ENCODE measurements at places on chromosomes 11 and 22.

DNA sequence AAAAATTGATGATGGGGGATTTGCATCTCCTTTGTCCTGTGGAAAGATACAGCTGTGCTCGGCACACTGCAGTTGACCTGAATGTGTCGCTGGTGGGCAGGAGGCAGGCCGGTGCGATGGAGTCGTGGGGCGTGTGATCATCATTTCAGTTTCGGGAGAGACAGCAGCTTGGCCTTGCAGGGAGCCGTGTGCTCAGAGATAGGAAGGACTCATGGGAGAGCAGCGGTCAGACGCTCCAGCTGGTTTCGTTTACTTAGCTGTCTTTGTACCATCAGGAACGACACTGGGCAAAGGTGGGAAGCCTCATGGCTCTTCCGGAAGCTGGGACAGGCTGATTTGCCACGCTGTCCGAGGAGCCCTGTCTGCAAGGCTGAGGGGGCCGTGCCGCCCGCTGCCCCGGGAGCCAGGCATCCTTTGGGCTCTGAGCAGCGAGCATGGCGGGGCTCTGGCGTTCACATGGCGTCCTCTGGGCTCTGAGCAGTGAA lies 32.7 kb downstream of the GRAMD4 start:
- DNase-seq: no peak

- no peak for DNase-seq
These were observed 321.1 kb downstream of the MN1 start for GRCh38 chr22:27480487-27480886.

GRCh38 chr22:20537983-20538382 lies 30.6 kb downstream of the MED15 start:
- DNase-seq: no peak

DNA sequence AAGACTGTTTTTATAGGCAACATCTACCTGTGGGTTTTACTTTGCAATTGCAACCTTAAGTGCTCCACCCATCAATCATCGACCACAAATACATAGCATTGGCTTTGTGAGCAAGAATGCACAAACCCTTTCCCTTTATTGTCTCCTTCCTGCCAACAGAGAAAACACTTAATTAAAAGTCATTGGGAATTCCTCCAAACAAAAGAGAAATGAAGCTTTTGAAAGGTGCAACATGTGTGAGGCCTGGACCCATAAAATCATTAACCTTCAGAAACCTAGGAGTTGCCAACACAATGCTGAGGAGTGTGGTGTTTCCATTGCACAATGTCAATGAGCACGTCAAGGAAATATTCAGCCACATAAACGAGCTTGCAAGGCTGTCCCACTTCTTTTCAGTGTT lies 223.2 kb downstream of the BLID start:
- DNase-seq: no peak

- DNase-seq: peak; percentile 71
These were observed 774 bp upstream of the E2F8 start for GRCh38 chr11:19241260-19242178.

- DNase-seq: no peak
These were observed 33.4 kb upstream of the CTTN start for GRCh38 chr11:70364745-70365543.

DNA sequence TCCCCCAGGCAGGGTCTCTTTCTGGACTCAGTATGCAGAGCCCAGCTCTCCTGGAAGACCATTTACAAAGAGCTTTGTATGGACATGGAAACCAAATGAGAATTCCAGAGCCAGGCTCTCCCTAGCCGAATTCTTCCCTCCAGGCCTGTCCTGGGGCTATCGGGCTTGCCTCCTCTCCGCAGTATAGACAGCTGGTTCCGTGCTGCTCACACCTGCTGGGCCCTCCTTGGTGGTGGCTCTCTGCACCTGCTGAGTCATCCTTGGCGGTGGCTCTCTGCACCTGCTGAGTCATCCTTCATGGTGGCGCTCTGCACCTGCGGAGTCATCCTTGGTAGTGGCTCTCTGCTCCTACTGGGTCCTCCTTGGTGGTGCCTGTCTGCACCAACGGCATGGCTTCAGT lies 743.5 kb downstream of the BRD1 start:
- DNase-seq: no peak

- no peak for DNase-seq
These were observed 36.2 kb downstream of the DLG2 start for GRCh38 chr11:85590848-85591483.

DNA sequence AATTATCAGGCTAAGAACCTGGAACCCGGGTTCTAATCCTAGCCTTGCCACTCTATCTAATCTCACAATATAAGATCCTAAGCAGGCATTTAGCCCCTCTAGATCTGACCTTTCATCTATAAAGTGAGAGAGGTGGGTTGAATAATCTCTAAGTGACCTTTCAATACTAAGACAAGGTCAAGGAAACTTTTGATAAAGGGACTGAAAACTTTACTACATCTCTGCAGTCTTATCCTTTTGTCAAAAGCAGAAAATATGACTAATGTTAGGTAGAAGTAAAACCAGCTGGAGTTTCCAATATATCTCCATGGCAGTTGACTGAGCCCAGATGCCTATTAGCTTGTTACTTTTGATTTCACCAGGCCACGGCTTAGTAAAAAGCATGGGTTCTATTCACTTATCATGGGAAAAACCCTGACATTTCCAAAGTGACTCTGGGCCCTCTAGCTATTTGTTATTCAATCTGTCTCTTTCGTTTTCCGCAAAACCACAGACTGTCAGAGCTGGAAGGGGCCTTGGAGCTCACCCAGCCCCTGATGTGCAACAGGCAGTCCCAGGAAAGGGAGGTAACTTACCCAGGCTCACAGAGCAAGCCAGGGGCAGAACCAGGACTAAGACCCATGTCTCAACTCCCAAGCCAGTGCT lies 75.8 kb downstream of the RAB30 start:
- no peak for DNase-seq

Data from left colon (tissue), 2 donors.